KBM-7 (cell line): ENCODE measurements at places on chromosomes 4 and X.

GRCh38 chr4:38136604-38137003, 176.4 kb downstream of the PTTG2 start:
- no peak for DNase-seq

DNA sequence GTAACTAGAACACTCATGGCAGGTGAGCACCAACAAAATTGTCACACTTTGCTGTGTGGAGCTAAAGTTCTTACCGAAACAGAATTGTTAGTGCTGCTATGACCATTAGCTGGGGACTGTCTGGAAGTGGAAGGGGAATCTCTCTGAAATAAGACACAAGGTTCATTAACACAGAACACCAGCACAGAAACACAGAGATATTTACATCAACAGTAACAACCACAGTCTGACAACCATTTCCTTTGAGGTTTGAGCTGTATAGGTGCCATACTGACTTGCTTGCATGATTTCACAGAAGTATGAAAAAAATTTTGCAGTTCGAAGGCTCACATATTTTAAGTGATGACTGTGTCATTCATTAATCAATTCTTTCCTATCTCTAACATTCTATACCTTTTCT, 109.8 kb downstream of the NYX start:
- peak; percentile 64 for DNase-seq

DNA sequence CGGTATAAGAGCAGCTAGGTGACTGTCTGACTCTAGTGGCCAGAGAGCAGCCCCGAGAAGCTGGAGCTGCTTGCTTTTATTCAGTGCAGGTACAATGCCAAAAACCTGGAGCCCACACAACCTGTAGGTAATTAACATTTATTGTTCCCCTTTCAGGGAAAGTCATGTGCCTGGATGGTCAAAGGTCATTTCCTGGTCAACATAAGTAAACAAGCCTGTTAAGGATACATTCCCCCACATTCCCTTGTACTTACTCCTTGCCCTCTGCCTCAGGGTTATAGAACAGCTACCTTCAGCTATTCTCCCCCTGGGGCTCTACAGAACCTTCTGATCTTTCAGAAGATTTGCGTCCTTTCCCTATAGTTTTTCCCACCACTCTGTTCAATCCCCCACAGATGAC, 253.4 kb downstream of the TMA16 start:
- no peak for DNase-seq

GRCh38 chr4:7960790-7961655, 21.4 kb upstream of the AFAP1 start:
- peak; percentile 47 for DNase-seq

GRCh38 chr4:86948276-86948675, 13.5 kb downstream of the AFF1 start:
- DNase-seq, result no peak

GRCh38 chr4:68369142-68369805, 19.4 kb upstream of the YTHDC1 start:
- DNase-seq, result no peak

DNA sequence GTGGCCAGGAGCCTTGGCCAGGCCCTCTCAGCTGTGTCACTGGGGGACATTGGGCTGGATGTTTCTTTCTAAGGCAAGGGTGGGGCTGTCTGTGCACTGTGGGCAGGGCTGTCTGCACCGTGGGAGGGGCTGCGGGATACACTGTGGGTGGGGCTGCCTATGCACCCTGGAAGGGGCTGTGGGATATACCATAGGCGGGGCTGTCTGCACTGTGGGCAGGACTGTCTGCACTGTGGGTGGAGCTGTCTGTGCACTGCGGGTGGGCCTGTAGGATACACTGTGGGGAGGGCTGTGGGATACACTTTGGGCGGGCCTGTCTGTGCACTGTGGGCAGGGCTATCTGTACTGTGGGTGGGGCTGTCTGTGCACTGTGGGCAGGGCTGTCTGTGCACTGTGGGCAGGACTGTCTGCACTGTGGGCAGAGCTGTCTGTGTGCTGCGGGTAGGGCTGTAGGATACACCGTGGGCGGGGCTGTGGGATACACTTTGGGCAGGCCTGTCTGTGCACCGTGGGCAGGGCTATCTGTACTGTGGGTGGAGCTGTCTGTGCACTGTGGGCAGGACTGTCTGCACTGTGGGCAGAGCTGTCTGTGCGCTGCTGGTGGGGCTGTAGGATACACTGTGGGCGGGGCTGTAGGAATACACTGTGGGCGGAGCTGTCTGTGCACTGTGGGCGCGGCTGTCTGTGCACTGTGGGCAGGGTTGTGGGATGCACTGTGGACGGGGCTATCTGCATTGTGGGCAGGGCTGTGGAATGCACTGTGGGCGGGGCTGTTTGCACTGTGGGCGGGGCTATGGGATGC, 31.1 kb downstream of the ACOX3 start:
- no peak for DNase-seq

DNA sequence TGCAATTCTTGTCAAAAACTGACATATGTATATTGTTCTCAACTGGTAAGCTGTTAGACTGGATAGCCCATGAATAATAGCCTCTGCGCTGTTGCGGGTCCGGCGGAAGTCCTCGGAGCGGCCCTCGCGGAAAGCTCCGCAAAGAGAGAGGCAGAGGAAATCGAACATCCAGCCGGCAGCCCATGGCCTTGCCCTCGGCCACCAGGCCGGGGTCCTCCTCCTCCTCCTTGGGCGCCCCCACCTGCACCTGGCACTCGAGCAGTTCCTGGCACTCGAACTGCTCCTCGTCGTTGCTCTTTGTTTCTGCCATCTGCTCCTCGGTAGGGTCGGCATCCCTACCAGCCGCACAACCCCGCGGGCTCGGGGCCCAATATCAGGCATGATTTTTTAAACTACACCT, 1176.3 kb downstream of the PCDH18 start:
- DNase-seq, result no peak

DNA sequence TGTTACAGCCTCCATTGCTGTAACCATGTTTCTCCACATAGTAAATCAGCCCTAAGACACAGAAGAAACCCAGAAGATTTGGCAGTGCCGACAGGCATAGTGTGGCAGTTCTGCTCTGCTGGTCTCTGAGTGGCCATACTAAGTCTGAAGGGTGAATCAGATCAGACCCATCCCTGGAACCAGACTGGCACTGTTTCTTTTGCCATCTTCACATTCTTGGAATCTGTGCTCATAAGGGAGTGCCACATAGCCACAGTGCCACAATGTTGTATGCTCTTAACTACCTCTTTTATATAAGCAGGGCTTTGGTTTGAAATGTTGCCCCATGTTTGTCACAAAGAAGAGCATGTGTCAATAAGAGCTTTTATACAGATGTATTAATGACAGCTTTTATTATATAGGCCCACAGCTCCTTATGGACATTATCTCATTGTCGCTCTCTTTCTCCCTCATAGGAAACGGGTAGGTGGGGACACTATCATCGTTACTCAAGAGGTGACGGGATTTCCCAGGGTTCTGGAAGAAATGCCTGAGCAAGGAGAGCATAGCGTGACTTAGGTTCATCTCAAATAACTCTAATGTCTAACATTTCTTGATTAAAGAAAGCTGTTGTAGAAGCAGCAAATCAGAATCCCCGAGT, 128.2 kb downstream of the CBR4 start:
- DNase-seq, result peak; percentile 3

- no peak for DNase-seq
These were observed 260.0 kb downstream of the PACRGL start for GRCh38 chr4:20960291-20960690.
